Effector CD8-positive, alpha-beta T cell (primary cell): ENCODE measurements at places on chromosomes 5 and 9.

DNA sequence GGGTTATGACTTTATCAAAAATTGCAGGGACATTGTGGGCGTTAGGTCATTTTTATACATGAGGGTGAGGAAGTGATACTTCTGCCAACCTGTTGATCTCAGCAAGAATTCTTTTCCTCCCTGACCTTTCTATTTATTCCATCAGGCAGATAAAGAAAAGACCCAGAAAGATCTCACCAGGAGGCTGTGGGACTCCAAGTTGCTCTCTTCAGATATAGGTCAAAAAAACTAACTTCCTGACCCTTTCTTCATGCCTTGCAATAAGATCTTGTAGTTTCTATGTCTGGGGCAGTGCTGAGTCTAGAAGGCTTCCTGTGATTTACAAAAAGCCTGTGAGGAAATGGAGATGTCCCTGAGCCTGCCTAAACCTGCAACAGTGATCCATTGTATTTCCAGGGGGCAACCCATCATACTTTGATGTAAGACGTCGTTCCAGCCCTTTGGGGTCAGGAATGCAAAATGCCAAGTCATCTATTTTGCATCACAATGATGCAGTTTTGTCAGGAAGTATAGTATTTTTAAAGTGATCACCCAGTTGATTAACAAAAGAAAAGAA, 22.0 kb upstream of the PIK3R1 start:
- no peak for DNase-seq

DNA sequence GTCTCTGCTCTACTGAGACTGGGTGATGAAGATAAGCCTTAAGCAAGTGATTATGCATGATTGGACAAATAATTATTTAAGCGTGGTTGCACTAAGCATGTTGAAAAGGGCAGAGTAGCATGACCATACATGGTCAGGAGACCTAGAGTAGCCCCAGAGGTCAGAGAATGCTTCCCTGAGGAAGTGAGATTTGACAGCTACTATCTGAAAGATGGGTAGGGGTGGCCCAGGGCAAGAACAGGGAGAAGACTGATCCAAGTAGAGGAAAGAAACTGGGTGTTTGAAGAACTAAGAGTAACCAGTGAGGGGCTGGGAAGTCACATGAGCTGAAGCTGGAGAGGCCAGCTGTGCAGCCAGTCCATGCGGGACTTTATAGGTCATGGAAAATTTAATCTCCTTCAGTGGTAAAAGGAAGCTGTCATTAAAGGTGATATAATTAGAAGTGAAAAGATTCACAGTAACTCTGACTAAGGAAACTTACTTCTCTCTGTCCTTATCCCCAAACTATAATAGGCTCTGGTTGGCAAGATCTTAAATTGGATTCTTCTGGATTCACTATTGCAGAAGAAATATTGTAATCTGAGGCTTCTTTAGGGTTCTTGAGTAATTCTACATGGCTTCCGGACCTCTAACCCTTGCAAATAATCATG, 35.2 kb downstream of the YIPF5 start:
- DNase-seq = no peak

- DNase-seq = no peak
Measured at GRCh38 chr9:90787771-90788460, 13.7 kb upstream of the SYK start.

- DNase-seq = no peak
Measured at GRCh38 chr9:137740312-137740711, 121.5 kb downstream of the EHMT1 start.

GRCh38 chr5:135174315-135175096, 140.5 kb upstream of the PITX1 start:
- DNase-seq = no peak

- no peak for DNase-seq
Measured at GRCh38 chr5:12522116-12522515, 617.9 kb upstream of the CTNND2 start.

DNA sequence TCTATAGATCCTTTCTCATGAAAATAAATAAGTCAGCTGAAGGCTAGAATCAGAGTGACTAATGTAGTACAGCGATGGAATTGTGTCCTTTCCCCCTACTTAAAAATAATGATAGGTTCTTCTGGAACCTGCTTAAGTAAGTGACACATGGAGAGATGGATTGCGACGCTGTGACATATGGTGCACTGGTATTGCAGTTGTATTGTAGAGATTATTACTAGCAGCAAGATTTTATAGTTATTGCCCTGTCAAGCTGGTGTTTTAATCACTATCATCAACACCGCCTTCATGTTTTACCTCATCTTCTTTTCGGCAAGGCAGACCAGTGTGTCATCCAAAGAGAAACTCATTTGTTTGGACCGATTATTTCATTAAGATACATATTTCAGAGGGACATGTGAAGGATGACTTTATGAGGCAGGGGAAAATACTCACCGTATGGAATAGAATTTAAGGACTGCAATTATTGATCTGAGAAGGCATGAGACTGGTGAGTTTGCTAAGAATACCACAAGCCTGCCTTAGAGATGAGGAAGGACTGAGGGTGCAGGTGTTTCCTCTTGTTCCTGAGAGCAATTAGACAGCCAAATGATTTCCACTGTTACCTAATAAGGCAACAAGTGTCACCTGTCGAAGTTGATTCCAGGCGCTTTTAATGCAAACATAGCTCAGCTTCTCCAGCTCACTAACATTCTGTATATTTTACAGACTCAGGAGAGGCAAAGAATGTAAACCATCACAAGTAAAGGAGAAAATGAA, 1855.5 kb downstream of the MAT2B start:
- no peak for DNase-seq

DNA sequence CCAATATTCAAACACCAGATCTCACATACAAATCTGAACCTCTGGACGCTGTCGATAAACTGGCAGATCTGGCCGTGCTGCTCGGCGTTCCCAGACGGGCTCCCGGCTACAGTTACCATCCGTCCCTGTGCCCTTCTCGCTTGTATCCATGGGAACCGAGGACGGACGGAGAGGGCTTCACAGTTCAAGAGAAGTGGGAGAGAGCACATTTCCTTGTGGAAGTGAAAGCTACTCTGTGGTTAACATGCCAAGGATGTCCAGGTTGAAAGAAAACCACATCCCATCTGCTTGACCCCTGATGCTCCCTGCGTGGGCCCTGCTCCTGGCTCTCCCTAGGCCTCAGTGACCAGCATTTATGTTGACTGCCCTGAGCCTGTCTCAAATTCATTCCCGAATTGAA, 6.3 kb upstream of the DBN1 start:
- no peak for DNase-seq

- no peak for DNase-seq
Measured at GRCh38 chr5:96645091-96645490, 17.1 kb upstream of the CAST start.

DNA sequence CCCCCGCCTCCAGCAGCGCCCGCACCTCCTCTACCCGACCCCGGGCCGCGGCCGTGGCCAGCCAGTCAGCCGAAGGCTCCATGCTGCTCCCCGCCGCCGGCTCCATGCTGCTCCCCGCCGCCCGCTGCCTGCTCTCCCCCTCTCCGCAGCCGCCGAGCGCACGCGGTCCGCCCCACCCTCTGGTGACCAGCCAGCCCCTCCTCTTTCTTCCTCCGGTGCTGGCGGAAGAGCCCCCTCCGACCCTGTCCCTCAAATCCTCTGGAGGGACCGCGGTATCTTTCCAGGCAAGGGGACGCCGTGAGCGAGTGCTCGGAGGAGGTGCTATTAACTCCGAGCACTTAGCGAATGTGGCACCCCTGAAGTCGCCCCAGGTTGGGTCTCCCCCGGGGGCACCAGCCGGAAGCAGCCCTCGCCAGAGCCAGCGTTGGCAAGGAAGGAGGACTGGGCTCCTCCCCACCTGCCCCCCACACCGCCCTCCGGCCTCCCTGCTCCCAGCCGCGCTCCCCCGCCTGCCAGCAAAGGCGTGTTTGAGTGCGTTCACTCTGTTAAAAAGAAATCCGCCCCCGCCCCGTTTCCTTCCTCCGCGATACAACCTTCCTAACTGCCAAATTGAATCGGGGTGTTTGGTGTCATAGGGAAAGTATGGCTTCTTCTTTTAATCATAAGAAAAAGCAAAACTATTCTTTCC, 19.3 kb downstream of the CDKN2A start:
- no peak for DNase-seq

GRCh38 chr9:15187589-15187988, 119.4 kb downstream of the TTC39B start:
- DNase-seq = no peak

DNA sequence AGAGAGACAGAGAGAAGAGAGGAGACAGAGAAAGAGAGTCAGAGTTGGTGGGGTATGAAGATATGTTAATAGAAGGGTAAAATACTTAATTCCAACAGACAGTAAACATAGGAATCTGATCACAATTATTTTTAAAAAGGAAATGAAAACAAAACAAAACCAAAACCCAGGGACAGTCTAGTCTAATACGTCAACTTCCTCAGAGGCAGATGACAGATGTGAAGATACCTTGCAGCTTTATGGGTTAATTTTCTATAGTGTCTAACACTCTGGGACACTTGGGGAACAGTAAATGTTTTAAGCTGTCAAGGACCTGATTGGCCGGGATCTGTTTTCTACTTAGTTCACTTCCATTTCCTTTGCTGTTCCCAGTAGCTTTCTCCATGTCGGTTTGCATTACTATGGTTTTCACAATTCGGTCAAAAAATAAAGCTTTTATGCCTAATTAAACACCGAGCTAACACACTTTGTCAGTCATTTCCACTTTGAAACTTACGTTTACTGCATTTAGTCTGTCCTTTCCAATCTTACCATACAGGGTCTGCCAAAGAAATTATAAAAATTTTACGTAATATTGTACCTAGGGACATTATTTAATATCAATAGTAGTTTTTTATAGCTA, 216.5 kb downstream of the MCTP1 start:
- DNase-seq = no peak

DNA sequence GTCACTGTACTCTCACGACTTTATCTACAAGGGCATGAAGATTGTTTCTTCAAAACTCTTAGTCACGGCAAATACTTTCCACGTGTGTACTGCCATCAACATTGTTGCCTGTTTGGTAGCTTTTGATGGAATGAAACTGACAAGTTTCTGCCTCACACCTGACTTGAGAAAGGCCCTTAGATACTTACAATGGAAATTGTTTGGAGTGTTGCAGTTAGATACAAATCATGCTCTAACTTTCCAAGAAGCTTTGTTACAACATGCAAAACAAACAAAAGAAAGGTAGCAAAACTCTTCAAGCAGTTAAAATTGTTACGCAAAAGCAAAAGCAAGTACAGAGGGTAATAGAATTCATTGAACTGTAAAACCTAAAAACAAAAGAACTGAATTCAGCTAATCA, 91.1 kb upstream of the TLE4 start:
- no peak for DNase-seq

- no peak for DNase-seq
Measured at GRCh38 chr5:149358868-149359495, 1.1 kb downstream of the PCYOX1L start.

GRCh38 chr9:116998305-116998704, 311.2 kb downstream of the TRIM32 start:
- DNase-seq = no peak

DNA sequence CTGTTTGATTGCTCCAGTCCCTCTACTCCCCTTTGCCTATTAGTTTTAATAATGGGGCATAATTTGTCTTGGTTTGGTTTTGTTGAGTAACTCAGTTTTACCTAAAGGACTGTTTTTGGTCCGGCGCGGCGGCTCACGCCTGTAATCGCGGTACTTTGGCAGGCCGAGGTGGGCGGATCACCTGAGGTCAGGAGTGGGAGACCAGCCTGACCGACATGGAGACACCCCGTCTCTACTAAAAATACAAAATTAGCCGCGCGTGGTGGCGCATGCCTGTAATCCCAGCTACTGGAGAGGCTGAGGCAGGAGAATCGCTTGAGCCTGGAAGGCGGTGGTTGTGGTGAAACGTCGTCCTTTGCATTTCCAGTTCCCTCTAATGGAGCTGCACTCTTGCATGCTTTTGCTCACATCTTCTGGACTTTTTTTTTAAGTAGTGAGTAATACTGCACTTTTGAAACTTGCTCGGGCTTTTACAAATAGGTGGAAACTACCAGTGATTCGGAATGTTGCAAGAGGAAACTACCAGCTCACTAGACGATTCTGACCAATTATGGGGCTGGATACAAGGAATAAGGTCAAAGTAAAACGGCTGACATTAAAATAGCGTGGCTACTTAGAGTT, 721 bp upstream of the MAML1 start:
- no peak for DNase-seq

DNA sequence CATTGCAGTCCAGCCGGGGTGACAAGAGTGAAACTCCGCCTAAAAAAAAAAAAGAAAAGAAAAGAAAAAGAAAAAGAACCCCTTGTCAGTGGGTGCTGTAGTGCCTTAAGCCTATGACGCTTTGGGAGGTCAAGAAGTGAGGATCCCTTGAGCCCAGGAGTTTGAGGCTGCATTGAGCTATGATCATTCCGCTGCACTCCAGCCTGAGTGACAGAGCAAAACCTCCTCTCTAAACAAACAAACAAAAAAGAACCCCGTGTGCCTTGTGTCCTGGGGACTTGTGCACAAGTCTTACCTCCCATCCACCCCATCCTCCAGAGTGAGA, 33.5 kb upstream of the STXBP1 start:
- DNase-seq = no peak

- DNase-seq = no peak
Measured at GRCh38 chr5:38598994-38599617, 42.7 kb upstream of the LIFR start.

DNA sequence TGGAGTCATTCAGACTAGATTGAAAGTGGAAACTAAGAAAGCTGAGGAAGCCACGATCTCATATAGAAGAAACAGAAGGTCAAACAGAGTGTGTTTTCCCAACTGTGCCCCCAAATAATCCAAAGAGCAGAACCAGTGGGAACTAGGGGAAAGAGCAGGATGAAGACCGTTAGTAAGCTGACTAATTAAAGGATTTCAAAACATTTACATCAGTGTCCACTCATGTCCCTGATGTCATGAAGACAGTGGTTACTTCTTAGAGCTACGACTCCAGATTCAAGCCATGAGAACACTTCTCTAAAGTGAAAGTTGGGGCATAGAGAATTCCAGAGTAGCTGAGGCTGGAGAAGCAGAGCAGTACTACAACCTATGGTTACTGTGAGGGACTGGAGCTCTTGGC, 119.6 kb upstream of the SLC12A2 start:
- no peak for DNase-seq

GRCh38 chr9:122106576-122106975, 13.5 kb upstream of the TTLL11 start:
- DNase-seq = no peak

GRCh38 chr9:77679661-77680368, 31.7 kb upstream of the GNA14 start:
- no peak for DNase-seq
